ENCODE measurements at places on chromosomes 7 and 10. TPM values are rescaled to one million over a fixed set of nuclear protein-coding genes. Genes with fewer than 3 reads are reported as not detected.

DNA sequence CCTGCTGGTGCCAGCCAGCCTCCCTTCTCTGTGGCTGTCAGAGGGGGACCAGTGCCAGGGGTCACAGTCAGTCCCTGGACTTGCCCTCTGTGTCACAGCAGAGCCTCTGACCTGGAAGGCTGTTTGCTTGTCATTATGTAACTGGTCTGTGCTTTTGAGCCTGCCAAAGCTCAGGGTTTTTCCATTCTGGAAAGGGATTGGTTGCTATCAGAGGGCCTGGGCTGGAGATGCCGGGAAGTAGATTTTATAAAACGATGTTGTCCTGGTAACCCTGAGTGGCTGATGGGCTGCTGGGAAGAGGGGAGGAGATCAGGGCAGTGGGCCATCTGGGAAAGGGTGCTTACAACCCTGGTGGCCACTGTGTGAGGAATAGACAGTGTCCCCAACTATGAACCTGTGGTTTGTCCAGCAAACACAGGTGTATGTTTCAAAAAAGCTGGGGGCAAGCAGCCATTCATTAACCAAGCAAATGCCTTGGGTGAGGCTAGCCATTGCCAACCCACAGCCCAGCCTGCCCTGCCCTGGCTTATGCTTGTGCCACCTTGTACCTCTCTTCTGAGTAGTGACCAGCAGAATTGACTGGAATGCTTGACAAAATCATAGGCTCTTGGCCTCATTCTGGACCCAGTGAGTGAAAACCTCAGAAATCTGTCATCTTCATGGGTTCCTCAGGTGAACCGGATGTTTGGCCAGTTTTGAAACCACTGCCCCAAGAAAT, 21.6 kb downstream of the SFTPD start:
- H3K4me3 ChIP-seq = no peak overlapping the region
- H3K27me3 ChIP-seq = peaks cover 25% of the 10 kb centered on the region
- no peaks in the 10 kb centered on the region for H3K36me3 ChIP-seq
- H3K27ac ChIP-seq = no peak overlapping the region
- DNase-seq = no peak

DNA sequence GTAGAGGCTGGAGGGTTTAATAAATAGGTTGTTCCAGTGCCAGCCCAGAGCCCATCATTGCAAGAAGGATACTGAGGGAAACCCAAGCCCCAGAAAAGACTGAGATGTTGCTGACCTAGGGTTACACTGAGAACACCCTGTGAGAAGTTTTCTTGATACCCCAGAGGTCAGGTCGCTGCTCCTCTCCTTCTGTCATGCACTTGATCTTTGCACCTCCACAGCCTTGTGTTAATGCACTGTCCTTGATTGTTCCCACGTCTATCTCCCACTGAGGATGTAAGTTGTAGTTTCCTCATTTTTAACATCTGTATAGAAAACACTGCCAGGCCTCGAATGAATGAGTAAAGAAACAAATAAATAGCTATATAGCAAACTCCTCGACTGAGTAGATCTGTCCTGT, 195.3 kb upstream of the AHR start:
- no peak overlapping the region for H3K4me3 ChIP-seq
- no peaks in the 10 kb centered on the region for H3K36me3 ChIP-seq
- H3K4me1 ChIP-seq = no peaks in the 10 kb centered on the region
- no peak overlapping the region for H3K27ac ChIP-seq

- no peak overlapping the region for H3K4me3 ChIP-seq
- no peaks in the 10 kb centered on the region for H3K27me3 ChIP-seq
- no peak overlapping the region for H3K27ac ChIP-seq
- DNase-seq = no peak
Observed at GRCh38 chr7:104967595-104967994, 46.4 kb upstream of the KMT2E start.

DNA sequence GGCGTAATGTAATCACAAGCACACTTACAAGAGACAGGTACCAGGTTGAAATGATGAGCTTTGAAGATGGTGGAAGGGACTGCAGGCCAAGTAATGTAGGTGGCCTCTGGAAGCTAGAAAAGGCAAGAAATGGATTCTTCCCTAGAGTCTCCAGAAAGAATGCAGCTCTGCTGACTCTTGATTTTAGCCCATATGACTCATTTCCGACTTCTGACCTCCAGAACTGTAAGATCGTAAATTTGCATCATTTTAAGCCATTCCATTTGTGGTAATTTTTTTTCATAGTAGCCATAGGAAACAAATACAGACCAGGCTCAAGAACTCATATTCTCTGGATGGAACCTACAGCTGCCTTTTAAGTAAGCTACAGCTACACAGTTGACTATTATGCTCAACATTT, 315.5 kb downstream of the MAGI2 start:
- no peaks in the 10 kb centered on the region for H3K36me3 ChIP-seq
- no peak for DNase-seq
- no peak overlapping the region for H3K27ac ChIP-seq
- H3K4me3 ChIP-seq = no peak overlapping the region
- H3K4me1 ChIP-seq = no peaks in the 10 kb centered on the region
- no peaks in the 10 kb centered on the region for H3K27me3 ChIP-seq

DNA sequence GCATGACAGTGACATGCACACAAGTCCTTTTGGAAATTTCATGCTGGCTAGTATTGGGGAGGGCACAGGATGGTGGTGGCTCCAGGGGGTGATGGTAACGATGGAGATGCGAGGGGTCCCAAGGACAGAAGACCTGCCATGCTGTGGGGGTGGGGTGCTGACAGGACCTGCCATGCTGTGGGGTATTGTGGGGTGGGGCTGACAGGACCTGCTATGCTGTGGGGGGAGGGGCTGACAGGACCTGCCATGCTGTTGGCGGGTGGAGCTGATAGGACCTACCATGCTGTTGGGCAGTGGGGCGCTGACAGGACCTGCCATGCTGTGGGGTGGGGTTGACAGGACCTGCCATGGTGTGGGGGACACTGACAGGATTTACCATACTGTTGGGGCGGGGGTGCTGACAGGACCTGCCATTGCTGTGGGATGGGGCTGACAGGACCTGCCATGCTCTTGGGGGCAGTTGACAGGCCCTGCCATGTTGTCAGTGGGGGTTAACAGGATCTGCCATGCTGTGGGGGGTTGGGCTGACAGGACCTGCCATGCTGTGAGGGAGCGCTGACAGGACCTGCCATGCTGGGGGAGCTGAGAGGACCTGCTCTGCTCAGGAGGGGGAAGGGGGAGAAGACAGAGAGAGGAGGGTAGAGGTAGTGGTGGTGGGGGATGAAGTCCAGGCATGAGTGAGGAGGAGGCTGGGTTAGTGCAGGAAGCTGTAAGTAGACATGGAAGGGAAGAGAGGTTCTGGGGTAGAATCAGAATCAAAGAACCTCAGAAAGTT, 36.2 kb upstream of the RET start:
- DNase-seq = no peak
- H3K27me3 ChIP-seq = no peaks in the 10 kb centered on the region

- H3K4me3 ChIP-seq = no peak overlapping the region
- peaks cover 57% of the 10 kb centered on the region for H3K4me1 ChIP-seq
- peak; percentile 28 for DNase-seq
- no peaks in the 10 kb centered on the region for H3K27me3 ChIP-seq
Observed at GRCh38 chr10:132637477-132638129, 100.0 kb downstream of the INPP5A start.

DNA sequence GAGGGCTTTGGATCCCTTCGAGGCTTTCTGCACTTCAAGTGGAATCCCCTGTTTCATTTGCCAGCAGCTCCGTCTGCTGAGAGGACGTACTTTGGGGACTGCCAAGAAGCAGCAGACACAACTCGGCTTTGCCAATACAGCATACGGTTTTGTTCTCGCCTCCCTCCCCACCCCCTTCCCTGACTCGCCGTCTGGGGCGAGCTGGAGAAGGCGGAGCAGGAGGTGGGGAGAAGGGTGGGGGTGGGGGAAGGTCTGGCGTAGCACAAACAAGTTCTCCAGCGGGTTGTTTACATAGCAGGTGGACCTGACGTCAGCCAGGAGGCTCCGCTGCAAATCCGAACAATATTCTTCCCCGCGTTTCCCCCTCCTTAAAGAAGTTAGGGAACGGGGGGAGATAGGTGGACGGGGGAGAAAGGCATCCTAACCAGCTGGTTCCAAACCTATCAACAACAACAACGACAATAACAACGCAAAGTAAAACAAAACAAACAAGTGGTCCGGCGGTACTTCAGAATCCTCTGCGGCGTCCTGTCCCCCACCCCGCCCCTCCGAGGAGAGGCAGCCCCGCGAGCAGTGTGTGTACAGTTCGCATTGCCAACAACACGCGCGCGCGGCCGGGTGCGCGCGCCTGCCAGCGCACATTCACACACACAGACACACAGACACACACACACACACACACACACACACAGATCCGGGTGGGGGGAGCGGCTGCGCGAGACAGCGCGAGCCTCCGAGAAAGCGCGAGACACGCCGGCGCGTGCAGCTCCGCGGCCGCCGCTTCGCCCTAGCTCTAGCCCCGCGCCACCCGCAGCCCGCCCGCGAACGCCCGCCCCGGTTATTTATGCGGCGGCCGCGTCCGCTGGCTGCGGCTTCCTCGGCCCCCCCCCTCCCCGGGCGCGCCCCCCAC, 167.0 kb upstream of the PPP1R3A start:
- H3K4me3 ChIP-seq = peak overlapping the region; percentile 78
- H3K27me3 ChIP-seq = peaks cover 51% of the 10 kb centered on the region
- DNase-seq = no peak
- no peak overlapping the region for H3K27ac ChIP-seq
- H3K36me3 ChIP-seq = no peaks in the 10 kb centered on the region

GRCh38 chr7:46139079-46139478, 218.0 kb upstream of the IGFBP3 start:
- H3K4me1 ChIP-seq = no peaks in the 10 kb centered on the region
- no peaks in the 10 kb centered on the region for H3K27me3 ChIP-seq
- no peaks in the 10 kb centered on the region for H3K36me3 ChIP-seq
- H3K27ac ChIP-seq = no peak overlapping the region
- no peak for DNase-seq
- H3K4me3 ChIP-seq = no peak overlapping the region

- no peak overlapping the region for H3K4me3 ChIP-seq
- no peak for DNase-seq
- no peaks in the 10 kb centered on the region for H3K4me1 ChIP-seq
- no peaks in the 10 kb centered on the region for H3K36me3 ChIP-seq
- no peaks in the 10 kb centered on the region for H3K27me3 ChIP-seq
Observed at GRCh38 chr10:52621635-52622079, 150.9 kb downstream of the MBL2 start.

GRCh38 chr7:124908259-124908658, 21.4 kb downstream of the POT1 start:
- no peak overlapping the region for H3K4me3 ChIP-seq
- peaks cover 37% of the 10 kb centered on the region for H3K36me3 ChIP-seq
- peaks cover 38% of the 10 kb centered on the region for H3K4me1 ChIP-seq
- H3K27me3 ChIP-seq = no peaks in the 10 kb centered on the region

DNA sequence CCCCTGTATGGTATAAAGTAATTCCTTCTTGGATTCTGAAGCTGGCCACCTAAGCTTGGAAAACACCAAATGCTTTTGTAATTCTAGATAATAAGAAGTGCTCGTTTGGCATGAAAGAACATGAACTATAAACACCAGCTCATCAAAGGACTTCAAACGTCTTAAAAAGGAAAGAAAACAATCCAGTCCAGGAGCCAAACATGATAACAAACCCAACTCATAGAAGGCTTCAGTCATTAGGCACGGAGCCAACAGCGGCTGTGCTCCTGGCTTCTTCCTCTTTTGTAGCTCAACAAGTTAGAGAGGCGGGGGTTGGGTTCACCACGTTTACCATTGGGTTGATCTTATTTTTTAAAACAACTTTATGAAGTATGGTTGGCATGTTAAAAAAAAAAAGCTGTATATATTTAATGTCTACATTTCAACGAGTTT, 56.4 kb upstream of the ECHDC3 start:
- H3K4me3 ChIP-seq = peak overlapping the region; percentile 85
- no peaks in the 10 kb centered on the region for H3K27me3 ChIP-seq
- H3K27ac ChIP-seq = peak overlapping the region; percentile 99

GRCh38 chr7:48780862-48781261, 143.5 kb upstream of the CDC14C start:
- H3K27me3 ChIP-seq = no peaks in the 10 kb centered on the region
- no peak overlapping the region for H3K4me3 ChIP-seq
- H3K4me1 ChIP-seq = no peaks in the 10 kb centered on the region
- H3K27ac ChIP-seq = no peak overlapping the region
- H3K36me3 ChIP-seq = no peaks in the 10 kb centered on the region
- DNase-seq = no peak

- H3K27me3 ChIP-seq = no peaks in the 10 kb centered on the region
- no peak for DNase-seq
- no peak overlapping the region for H3K27ac ChIP-seq
- H3K36me3 ChIP-seq = no peaks in the 10 kb centered on the region
- no peak overlapping the region for H3K4me3 ChIP-seq
Observed at GRCh38 chr10:8700689-8701088, 646.2 kb downstream of the GATA3 start.

DNA sequence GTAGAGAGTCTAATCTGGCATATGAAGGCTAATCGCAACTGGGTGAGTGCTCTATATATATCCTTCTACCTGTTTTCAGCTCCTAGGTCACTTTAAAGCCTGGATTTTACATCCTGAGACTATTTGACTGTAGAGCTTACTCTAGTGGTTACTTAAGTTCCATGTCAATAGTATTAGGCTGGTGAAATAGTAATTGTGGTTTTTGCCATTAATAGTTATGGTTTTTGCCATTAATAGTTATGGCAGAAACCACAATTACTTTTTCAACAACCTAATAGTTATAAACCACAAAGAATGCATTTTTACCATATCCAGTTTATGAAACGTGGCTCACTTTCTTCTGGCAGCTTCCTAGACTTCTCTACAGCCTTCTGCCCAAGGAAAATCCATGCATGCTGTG, 263.1 kb upstream of the KIAA1217 start:
- H3K27me3 ChIP-seq = no peaks in the 10 kb centered on the region
- H3K4me1 ChIP-seq = no peaks in the 10 kb centered on the region
- DNase-seq = no peak
- no peak overlapping the region for H3K4me3 ChIP-seq
- H3K27ac ChIP-seq = no peak overlapping the region

- no peaks in the 10 kb centered on the region for H3K27me3 ChIP-seq
- peaks cover 5% of the 10 kb centered on the region for H3K36me3 ChIP-seq
- H3K27ac ChIP-seq = no peak overlapping the region
- DNase-seq = no peak
Observed at GRCh38 chr10:119391440-119392251, 150.9 kb downstream of the RGS10 start.

DNA sequence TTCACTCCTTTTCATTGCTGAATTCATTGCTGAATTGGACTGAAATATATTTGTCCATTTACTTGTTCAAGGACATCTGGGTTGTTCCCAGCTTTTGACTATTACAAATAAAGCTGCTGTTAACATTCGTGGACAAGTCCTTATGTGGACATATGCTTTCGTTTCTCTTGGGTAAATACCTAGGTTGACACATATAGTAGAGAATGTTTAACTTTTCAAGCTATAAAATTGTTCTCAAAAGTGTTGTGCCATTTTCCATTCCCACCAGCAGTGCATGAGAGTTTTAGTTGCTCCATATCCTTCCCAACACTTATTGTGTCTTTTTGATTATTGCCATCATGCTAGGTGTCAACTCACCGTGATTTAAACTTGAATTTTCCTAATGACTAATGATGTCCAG, 17.5 kb upstream of the CPVL start:
- H3K27me3 ChIP-seq = peaks cover 16% of the 10 kb centered on the region
- H3K36me3 ChIP-seq = peaks cover 9% of the 10 kb centered on the region
- no peak overlapping the region for H3K4me3 ChIP-seq
- no peak for DNase-seq
- H3K4me1 ChIP-seq = no peaks in the 10 kb centered on the region
- no peak overlapping the region for H3K27ac ChIP-seq

Gene IDI2
- not detected for total RNA-seq

Gene NEUROD6
- total RNA-seq = not detected

Gene LBX1
- not detected for total RNA-seq

Gene NAT16
- total RNA-seq = not detected

Gene OR2A12
- total RNA-seq = not detected

Gene HMX3
- not detected for total RNA-seq

Gene GJD4
- total RNA-seq = not detected

Gene ASAH2
- 4.3 TPM for total RNA-seq

Gene RSPH10B2
- total RNA-seq = 0.68 TPM
